ENCODE measurements at places on chromosomes 13 and 19.

DNA sequence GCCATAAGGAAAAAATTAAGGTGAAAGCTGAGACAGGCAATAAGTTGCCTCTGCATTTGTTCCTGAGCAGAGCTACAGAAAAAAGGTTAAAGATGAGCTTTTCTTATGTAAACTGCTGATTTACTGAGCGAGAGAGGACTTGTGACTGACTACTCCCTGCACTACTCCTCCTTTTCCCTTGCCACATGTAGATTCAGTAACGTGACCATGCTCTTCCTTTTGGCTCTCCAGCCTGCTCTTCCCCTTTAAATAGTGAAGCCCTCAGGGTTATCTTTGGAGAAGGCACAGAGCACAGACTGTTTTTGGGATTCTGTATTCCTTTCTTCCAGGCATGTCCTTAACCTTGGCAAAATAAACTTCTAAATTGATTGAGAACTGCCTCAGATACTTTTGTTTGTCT, 630.2 kb downstream of the UQCRFS1 start:
- DNase-seq, result no peak

DNA sequence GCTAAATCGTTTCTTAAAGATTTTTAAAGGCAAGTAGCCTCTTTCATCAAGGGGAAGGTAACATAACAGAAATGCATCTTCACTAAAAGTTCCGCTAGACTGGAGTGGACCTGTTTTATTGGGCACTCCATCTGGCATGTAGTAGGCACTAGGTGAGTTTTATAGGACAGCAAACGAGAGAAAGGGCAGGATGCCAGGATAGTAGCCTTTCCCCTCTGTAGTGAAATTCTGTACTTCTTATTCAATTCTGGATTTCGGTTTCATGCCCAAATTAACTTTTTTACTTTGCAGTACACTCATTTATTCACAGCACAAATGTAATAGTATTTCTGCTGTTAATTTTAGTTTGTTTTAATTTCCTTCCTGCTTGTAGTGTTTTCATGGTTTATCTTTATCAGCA, 45.2 kb downstream of the GPR180 start:
- DNase-seq, result no peak

DNA sequence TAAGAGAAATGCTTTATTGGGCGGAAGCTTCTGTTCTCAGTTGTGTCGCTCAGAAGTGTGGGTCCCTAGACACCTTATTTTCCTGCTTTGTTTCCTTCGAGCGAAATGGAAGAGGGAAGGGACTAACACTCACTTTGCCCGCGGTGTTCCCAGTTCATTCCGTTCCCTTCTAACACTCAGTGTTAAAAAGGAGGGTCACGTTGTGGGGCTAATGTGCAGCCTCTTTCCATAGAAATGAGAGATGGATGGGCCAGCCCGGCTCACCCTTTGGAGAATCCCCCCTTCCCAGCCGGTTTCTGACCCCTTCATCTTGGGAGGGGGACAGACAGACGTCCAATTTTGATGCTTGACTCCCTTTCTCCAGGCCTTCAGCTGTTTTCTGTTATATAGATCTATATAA, 2.3 kb downstream of the ATP11A start:
- no peak for DNase-seq

GRCh38 chr19:31502536-31503170, 153.4 kb upstream of the TSHZ3 start:
- no peak for DNase-seq

DNA sequence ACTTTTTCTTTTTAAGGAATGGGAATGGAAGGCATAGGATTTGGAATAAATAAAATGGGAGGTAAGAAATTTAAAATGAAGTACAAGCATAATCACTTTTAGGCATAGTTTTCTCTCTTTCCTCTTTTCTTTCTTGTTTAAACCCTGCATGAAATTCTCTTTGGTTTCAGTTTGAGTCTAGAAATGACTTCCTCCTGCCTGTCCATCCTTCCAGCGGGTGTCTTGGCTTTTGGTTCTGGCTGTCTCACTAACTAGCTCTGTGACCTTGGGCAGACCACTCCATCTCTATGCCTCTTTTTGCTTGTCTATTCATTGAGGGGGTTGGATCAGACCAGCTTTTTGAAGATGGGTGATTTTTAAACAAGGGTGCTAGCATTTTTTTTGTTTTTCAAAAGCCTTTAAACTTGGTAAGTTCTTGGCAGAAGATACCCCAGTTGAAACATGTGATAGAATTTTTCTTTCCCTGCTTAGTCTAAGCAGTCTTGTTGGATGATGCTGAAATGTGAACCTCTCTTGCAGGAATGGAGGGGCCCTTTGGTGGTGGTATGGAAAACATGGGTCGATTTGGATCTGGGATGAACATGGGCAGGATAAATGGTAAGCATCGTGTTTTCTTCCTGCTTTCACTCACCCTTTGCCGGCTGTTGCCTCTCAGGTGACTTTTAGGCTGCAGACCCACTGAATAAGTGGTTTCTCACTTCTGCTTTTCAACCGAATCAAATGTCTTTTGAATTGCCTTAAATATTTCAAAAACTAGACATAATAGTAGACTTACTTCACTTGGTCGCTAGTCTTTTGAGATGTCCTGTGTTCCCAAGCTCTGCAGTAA, 28.6 kb downstream of the PRAM1 start:
- no peak for DNase-seq
